ENCODE measurements at places on chromosomes 4 and X. TPM values are rescaled to one million over a fixed set of nuclear protein-coding genes. Genes with fewer than 3 reads are reported as not detected.

STS gene
- 0.95 TPM for total RNA-seq

DNA sequence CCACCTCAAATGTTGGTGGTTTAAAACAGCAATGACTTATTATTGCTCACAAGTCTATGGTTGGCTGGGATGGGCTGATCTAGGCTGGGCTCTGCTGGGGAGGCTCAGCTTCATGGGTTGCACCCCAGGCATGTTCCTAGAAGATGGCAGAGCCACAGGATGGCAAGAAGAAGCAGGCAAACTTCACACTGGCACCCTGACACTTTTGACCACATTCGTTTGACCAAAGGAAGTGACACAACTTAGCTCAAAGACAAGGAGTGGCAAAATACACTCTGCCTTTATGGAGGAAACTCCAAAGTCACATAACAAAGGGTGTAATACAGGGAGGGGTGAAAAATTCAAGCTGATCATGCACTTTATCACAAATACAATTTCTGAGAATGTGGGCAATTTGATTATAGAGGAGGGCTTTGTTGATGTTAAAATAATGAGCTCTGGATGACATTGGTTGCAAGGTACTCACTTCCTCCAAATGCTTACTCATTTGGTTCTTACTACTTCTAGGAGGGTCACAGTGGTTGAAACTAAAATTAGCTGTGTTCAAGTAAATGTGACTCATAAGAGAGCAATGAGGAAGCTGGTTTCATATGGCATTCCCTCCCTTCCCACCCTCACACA is 249.2 kb upstream of the RPS6KA3 start:
- no peak for DNase-seq

DNA sequence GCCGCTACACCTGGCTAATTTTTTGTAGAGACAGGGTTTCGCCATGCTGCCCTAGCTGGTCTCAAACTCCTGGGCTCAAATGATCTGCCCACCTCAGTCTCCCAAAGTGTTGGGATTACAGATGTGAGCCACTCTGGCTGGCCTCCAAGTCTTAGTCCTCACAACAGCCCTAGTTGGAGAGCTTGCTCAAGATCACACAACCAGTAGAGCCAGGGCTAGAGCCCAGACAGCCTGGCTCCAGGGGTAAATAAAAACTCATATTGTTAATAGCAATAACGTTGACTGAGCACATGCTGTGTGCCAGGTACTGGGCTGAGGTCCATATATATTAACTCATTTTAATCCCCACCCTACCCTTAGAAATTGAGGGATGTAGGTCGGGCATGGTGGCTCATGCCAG is 7.3 kb upstream of the JAKMIP1 start:
- DNase-seq = no peak

DNA sequence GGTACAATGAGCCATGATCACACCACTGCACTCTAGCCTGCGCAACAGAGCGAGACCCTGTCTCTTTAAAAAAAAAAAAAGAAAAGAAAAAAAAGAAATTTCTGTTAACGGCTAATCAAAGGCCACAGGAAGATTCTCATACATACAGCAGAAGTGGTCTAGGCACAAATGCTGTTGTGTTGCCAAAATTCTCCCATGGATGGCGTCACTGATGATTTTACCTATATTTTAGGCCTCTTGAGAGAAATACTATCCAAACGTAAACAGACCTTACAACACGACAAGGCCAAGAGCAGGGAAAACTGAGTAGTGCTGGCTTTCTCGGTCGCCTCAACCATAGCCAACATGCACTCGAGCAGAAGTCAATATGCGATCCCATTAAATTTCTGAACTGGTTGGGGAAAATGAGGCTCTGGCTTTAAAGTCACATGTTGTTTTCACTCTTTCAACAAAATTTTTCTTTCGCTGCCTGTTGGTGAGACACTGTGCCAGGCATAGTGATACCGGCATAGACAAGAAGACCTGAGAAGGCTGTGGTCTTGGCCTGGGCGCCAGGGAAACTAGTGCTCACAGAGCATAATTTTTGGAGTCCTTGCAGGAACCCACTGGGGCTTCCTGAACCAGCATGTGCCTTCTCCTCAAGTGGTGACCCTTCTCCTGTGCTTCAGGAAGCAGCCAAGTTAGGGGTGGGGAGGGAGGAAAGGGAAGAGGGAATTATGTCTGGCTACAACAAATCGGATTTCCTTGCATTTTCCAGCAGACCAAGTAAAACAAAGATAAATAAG is 20.6 kb downstream of the SH3KBP1 start:
- no peak for DNase-seq

DNA sequence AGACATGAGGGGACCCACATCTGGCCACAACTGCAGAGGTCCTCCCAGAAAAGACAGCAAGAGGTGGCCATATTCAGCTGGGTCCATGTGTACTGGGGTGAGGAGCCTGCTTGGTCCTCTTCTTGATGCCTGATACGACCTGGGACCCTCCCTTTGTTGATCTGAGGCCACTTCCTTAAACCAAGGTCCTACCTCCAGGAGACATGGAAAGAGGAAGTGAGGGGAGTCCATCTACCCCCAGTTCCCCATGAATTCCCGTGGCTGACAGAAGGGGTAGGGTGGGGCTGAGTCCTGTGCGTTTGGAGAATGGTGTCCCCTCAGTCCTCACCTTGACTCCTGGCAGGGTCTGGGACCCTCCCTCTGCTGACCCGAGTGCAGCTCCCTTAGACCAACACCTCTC is 2.1 kb downstream of the MAGEA10 start:
- DNase-seq = no peak
